ENCODE measurements at places on chromosomes 4 and X. TPM values are rescaled to one million over a fixed set of nuclear protein-coding genes. Genes with fewer than 3 reads are reported as not detected.
A peak's percentile ranks its signal among the peaks of the same experiment; 100 is the strongest.

GRCh38 chrX:46354481-46354880 lies 190.7 kb downstream of the ZNF674 start:
- no peak for DNase-seq

DNA sequence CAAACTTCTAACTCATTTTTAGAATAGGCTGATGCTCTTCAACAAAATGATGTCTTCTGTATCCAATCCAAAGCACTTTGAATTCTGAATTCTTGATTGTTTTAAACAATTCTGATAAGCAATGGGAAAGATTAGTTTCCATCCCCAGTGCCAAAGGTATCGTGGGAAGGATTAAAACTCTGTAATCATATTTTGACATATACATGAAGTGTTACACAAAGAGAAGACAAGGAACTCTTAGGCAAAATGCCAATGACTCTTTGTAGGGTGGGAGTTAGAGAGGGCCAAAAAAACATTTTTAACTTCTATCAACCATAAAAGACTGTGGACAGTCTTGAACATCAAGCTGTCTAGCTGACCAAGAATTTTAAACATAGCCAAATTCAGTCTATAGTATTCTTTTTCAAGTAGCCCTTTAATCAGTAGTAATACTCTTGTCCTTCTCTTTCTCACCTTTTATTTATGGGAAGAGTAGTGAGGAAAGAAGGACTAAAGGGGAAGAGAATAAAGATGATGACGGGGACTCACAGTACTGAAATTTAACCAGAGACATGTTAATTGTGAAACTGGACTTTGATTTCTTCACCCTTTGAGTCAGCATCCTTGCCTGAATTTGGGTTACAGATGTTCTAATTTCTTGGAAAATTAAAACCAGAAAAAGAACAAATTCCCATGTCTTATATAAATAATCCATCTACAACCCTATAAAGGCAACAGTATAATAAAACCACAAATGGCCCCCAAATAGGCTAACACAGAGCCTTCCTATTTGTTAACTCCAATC lies 51.8 kb upstream of the VEGFD start:
- DNase-seq: no peak

DNA sequence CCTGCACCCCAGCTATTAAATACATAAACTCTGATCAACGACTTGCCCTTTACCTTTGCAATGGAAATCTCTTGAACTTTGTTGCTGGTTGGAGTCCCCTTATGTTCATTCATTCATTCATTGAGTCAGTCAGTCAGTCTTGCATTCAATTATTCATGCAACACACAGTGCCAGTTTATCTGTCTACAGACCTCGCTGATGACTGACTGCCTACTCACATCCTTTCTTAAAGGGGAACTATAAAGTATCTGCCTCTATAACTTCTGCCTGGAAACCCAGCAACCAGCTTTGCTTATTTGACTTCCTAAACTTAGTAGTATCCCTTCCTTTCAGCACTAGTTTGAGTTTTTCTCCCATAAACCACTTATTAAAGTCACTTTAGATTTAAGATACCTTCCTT lies 620.8 kb upstream of the ADGRL3 start:
- DNase-seq: no peak

NAT8L gene
- total RNA-seq: 0.56 TPM

- DNase-seq: no peak
Observed at GRCh38 chr4:69836287-69836686, 23.7 kb downstream of the SULT1E1 start.

DNA sequence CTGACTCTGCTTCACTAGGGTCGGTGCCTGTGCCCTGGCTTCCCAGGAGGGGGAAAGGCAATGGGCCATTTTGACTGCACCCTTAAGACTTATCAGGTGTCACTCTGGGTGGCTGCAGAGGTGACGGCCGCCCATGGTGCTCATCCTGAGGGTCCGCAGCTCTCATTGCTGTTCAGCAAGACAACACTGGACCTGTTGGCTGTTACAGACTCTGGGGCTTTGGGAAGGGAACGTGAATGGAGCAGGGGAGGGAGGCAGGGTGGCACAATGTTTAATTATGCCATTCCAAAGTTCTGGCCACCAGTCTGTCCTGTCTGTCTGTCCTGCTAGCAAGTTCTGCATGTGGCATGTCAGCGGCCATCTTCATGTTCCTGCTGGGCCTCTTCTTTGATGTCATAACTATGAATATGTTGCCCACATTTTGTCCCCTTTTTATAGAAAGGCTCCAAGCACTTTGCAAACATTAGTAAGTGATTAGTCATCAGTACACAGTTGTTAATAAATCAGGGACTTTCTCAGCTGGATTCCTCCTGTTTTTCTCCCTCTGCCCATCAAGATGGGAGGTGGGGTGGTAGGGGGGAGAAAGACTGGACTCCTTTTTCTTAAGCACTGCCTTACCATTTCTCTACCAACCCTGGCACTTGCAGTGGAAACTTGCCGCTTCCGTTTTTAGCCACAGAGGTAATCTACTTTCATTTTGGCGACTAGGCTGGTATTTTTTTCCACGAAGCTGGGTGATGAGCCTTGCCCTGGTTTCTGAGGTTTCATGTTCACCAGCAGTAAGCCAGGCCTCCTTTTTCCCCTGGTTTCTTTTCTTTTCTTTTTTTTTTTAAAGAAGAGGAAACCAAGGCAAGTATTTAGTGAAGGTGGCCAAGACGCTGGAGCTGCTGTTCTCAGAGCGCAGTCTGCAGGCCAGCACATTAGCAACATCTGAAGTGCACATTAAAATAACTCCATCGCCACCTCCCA lies 88.6 kb upstream of the TRIM2 start:
- peak; percentile 80 for DNase-seq

GRCh38 chr4:53100501-53101190 lies 238.5 kb downstream of the RASL11B start:
- DNase-seq: no peak

DNA sequence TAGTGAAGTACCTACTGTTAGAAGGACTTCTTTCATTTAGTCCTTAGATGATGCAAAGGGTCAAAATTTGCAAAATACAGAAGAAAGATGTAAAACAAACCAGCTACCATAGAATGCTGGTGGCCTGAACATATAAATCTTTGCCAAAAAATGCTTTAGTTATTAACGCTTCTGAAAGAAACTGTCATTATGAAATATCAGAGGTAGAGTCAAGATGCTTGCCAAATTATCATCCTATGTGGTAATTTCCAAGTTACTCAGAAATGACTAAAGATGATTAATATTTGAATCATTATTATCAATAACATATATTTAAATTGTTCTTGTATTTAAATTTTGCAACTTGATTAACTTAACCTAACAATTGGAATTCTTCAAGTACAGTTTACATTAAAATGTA lies 588.4 kb upstream of the FAM241A start:
- DNase-seq: no peak

SNCA gene
- not detected for total RNA-seq

C4orf50 gene
- not detected for total RNA-seq

GRCh38 chr4:182925298-182925757 lies 8.1 kb upstream of the DCTD start:
- DNase-seq: peak; percentile 56

- DNase-seq: no peak
Observed at GRCh38 chr4:8761824-8762205, 109.8 kb downstream of the HMX1 start.

DNA sequence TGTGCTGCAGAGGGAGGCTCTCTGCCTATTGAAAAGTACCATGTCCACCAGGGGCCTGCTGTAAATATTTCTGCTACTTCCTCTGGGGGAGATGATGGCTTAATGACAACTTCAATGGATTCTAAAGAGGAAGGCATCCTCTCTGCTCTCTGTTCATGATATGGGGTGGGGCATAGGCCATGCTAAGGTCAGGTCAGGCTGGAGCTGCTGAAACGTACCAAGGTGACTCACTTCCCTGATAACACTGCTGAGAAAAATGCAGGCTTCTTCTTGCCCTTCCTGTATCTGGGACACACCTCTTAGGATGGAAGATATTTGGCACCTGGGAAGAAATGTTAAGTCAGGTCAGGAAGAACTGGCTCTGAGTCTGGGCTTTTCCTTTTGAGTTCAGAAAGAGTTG lies 31.5 kb downstream of the HS3ST1 start:
- no peak for DNase-seq

GRCh38 chr4:110292994-110293744 lies 94.8 kb upstream of the ELOVL6 start:
- DNase-seq: no peak

MAGEA3 gene
- not detected for total RNA-seq

EXOC1L gene
- not detected for total RNA-seq

DNA sequence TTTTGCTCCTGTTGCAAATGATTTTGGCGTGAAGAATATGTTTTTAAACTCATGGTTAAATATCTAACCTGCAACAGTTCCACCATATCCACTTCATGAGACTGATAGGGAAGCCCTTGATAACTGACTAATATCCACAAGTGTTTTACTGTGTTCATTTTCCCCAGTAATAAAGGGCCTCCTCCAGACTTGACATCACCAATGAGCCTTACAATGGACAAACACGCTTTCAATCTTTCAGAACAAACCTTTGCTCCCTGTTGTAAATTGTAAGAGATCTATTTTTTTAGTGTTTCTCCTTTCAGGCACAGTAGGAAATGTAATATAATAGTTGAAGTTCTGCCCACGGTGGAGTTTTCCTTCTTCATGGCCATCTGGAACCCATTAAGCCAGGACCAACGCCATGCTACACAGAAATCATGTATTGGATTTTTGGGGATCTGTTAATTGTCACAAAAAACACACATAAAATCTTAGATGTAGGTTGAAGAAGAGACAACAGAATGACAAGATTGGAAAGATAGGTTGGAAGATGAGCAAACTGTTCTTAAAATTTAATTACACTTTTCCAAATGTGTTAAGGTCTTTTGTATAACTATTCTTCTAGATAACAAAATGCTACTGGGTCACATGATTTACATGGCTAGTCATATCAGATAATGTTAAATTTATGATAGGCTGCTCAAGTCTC lies 1030.1 kb downstream of the FSTL5 start:
- DNase-seq: no peak

- DNase-seq: no peak
Observed at GRCh38 chr4:80876810-80877209, 153.7 kb upstream of the BMP3 start.

DNA sequence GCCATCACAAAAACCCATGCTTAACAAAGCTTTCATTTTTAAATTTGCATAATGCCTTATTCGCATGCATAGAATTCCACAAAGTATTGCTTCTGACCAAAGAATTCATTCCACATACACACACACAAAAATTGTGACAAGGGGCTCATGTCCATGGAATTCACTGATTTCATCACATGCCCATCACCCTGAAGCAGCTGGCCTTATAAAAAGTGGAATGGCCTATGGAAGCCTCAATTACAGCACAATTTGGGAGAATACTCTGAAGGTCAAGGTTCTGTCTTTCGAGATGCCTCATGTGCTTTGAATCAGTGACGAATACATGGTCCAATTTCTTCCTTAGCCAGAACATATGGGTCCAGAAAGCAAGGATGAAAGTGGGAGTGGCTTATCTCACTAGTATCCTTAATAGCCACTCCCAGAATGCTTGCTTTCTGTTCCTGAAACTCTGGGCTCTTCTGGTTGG lies 165.7 kb downstream of the KDR start:
- DNase-seq: no peak

DNA sequence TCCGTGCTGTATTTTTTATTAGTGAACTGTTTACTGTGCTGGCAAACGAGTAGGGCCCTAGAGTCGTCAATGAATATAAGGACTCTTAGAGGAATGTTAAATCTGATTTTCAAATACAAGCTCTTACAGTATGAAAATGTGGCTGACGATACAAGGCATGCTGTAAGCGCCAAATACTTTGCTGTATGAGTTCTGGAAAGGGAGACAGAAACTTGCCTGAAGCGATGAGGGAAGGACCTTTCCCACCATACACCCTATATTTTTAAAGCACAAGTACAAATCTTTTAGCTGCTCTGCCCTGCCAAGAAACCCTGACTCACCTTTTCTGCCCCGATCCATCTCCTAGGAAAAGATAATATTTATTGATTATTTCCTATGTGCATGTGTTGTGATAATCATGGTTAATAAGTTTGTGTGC lies 15.7 kb upstream of the RUFY3 start:
- no peak for DNase-seq

DNA sequence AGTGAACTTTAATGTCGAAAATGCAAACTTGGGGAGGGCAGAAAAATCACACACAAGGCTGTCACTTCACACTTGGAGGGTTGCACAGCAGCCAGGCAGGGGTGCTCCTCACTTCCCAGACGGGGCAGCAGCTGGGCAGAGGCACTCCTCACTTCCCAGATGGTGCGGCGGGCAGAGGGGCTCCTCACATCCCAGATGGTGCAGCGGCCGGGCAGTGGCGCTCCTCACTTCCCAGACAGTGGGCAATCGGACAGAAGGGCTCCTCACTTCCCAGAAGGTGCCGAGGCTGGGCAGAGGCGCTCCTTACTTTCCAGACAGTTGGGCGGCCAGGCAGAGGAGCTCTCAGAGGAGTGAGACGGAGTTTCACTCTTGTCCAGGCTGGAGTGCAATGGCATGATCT lies 90.6 kb downstream of the HMGB3 start:
- DNase-seq: no peak

HTR2C gene
- not detected for total RNA-seq

DNA sequence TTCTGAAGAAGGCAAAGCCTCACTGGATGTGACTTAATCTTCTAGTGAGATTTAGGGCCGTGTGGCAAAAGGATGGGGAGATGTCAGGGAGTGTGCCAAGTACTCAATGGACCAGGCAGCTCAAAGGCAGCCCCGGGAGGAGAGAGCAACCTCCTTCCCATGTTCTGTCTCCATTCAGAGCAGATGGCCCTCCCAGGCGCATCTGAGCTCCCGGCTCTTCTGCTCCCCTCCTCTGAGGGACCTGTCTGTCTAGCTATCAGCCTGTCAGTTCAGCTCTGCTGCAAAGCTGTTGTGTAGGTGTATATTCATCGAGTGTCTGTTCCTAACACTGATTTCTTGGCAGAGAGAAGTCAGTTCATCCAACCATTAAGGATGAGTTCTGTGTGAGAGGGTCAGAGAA lies 10.9 kb upstream of the PORCN start:
- DNase-seq: no peak

GRCh38 chrX:145848857-145849256 lies 31.2 kb downstream of the SLITRK2 start:
- DNase-seq: no peak

DNA sequence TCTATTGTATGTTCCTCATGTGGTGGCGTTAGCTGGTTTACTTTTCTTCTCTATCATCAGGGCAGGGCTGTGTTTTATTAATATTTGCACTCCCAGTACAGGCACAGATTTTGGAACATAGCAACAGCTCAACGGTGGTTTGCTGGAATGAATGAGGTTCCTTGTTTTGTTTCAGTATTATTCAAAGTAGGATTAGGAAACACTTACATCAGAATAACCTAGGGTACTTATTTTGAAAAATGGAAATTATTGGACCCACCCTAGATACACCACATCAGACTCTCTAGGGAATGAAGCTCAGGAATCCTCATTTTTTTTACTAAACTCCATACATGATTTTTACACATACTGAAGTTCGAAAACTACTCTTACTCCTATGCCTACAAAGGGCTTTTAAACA lies 108.8 kb upstream of the ENPEP start:
- no peak for DNase-seq

Measured in activated naive CD8-positive, alpha-beta T cell treated with anti-CD3 and anti-CD28 coated beads for 36 hours (primary cell).